ENCODE measurements at places on chromosomes 3 and 15. TPM values are rescaled to one million over a fixed set of nuclear protein-coding genes. Genes with fewer than 3 reads are reported as not detected.

The SPATA12 gene
- 0.14 TPM for total RNA-seq

GRCh38 chr15:70156671-70157271 is 59.1 kb upstream of the TLE3 start:
- no peak for DNase-seq

The NRG4 gene
- 13.9 TPM for total RNA-seq

DNA sequence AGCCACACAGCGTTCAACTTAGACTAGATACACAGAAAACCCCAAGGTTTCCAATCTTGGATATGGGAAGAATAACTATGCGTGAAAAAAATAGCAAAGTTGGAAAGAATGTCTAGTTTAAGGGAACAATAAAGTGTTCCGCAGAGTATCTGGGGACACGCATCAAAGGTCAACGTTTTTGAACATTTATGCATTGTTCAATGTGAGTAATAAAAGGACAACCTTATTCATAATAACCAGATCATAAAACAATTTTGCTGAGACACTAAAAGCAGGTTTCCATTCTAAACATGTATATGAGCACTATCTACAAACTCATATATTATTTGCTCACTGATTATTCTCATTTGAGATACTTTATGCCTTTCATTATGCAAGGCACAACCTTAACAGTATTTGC is 7.8 kb downstream of the ANO10 start:
- no peak for DNase-seq

DNA sequence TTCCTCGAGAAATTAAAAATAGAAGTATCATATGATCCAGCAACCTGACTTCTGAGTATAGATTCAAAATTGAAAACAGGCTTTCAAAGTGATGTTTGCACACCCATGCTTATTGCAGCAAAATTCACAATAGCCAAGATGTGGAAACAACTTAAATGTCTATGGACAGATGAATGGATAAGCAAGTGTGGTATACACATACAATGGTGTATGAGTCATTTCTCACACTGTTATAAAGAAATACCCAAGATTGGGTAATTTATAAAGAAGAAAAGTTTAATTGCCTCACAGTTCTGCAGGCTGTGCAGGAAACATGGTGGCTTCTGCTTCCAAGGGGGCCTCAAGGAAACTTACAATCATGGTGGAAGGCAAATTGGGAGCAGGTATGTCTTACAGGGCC is 100.8 kb downstream of the KLF13 start:
- no peak for DNase-seq

The NPAP1 gene
- not detected for total RNA-seq

The KBTBD13 gene
- total RNA-seq: not detected

DNA sequence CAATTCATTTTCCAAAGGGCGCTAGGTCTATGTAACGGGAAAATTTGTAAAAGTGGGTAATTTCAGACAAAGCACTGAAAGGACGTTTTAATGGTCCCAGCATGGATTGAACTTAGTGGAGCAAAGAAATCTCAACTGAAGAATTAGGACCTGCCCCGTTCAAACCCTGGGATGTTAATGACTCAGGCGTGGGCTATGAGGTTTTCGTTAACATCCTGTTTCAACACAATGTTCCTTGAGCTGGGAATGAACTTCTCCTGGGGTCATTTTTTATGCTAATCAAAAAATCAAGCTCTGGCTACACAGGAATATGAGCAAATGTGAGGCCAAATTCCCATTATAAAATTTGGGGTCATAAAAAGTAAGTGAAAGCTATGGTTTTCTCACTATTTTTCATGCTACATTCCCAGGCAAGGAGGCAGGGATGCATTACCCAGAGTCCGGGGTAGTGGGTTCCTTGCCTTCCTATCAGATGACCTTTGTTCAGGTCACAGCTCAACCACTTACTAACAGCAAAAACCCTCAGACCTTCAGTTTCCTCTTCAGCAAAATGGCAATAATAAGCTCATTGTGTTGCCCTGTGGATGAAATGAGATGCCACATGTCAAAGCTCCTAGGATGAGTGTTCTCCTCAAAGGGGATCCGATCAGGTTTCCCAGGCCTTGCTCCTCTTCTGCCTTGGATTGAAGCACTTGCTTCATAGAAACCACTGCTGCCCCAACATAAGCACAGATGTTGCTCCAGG is 271.4 kb downstream of the ARRDC4 start:
- no peak for DNase-seq

The DLL4 gene
- total RNA-seq: 0.10 TPM
